ENCODE measurements at places on chromosomes 12 and 14. TPM values are rescaled to one million over a fixed set of nuclear protein-coding genes. Genes with fewer than 3 reads are reported as not detected.

The SALL2 gene
- 28.8 TPM for total RNA-seq

DNA sequence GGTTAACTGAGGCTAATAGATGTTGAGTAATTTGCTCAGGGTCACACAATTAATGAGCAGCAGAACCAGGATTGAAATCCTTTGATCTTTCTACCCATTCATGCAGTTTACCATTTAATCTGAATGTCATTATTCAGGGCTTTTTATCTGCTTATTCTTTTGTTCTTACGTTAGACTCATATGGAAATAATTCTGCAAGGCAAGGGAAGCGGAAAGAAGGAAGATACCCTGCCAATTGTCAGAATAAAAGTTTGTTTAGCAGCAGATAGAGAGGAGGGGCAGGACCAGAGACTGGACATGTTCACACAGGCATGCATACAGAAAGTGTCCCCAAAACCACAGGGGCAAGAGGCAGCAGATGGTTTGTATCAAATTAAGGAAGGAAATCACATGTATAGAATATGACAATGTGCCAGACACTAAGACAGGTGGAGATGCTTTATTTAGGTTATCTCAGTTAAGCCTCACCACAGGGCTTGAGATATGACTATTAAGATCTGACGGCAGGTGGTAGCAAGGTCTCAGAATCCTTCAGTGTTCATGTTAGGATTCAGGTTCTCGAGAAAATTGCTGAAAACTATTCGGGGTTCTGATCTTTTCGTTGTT lies 29.8 kb downstream of the BRMS1L start:
- DNase-seq: no peak

The TMX1 gene
- 6.4 TPM for total RNA-seq

The MYF5 gene
- not detected for total RNA-seq

DNA sequence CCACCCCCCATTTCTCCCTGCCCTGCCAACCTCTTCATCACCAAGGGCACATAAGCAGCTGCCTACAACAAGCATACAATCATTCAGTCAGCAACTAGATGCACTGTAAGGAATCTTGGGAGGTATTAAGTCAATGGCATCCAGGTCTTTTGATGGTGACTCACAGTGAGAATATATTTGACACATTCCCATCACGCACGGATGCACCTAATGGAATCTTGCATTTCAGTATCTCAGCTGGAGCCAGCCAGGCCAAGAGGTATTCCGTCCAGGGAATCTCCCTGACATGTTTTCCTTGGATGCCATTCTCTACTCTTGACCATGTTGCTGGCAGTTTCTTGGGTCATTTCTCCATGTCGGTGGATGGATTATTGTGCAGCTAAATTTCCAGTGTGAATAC lies 73.9 kb upstream of the CAPRIN2 start:
- no peak for DNase-seq

Data from uterus (tissue), 4 donors.